Tibial nerve (tissue), 4 donors: ENCODE measurements at places on chromosomes 6 and 20.
A peak's percentile ranks its signal among the peaks of the same experiment; 100 is the strongest.

- no peak for DNase-seq
These were observed 28.1 kb downstream of the LMBRD1 start for GRCh38 chr6:69768664-69769063.

DNA sequence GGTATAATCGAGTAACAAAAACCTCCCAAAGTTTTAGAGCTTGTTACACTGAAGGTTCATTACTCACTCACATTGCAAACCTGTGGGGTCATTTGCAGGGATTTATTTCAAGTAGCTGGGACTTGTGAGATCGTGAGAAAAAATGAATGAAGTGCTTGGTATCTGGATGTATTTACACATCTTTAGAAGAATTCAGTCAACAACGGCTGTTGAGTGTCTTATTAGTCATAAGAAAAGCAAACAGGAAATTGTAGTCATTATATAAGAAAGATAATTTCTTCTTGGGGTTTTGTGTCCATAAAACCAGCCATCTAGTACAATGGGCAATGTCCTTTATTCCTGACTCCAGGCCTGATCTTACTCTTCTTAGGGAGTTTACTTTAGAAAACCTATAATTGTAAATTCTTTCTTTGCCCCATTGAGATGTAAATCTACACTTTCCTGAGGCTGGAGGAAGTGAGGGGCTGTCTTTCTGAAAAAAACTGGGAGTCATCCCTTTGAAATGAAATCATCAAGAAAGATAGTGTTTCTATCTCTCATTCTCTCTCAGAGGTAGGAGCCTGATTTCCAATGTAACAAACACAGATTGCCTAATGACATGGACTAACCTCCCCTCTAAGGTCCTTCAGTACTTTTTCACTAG lies 202.5 kb upstream of the ASCC3 start:
- DNase-seq = no peak

DNA sequence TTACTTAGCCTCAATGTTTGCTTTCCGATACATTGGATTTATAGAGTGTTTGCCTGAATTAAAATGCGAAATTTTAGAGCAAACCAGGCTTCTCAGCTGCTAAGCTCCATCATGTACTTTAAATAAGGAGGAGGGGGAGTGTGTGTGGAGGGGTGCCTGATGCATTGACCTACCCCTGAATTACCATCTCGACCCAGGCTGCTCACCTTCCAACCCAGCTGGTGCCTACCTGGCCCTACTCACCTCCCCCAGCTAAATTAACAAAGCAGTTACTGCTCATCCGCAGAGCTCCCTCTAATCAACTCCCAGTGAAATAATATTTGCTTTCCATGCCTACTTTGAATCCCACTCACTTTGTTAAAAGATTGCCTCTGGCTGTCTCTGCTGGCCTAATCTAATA lies 544.5 kb downstream of the MAFB start:
- no peak for DNase-seq

- no peak for DNase-seq
These were observed 100.2 kb upstream of the HMGN3 start for GRCh38 chr6:79334674-79335073.

DNA sequence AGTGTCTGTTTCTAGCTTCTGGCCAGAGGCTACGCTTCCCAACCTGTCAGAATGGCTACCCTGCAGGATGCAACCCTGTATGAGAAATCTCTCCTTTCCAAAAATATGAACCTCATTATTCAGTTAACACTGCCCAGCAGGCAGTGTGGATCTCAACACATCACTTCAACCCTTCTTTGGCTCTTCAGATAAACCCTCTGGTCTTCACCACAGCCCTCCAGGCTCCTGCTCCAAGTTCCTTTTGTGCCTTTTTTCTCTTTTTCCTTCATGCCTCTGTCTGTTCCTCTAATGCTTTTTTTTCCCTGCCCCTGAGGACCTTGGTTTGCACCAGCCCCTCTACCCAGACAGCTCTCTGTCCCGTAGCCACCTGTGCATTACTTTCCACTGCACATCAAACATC lies 207.4 kb downstream of the MYLK4 start:
- DNase-seq = no peak

GRCh38 chr6:86715676-86716075 lies 221.7 kb upstream of the HTR1E start:
- no peak for DNase-seq

DNA sequence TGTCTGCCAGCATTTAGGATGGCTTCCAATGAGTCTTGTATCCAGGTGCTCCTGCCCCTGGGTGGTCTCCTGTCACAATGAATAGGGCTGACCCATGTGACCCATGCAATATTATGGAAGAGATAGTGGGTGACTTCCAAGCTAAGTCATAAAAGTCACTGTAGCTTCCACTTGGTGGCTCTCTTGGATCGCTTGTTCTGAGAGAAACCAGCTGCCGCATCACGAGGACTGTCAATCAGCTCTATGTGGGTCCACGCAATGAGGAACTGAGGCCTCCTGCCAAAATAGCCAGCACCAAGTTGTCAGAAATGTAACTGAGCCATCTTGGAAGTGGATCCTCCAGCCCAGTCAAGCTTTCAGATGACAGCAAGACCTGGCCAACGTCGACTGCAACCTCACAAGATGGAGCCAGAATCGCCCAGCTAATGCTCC lies 14.9 kb upstream of the MATN4 start:
- peak; percentile 53 for DNase-seq

DNA sequence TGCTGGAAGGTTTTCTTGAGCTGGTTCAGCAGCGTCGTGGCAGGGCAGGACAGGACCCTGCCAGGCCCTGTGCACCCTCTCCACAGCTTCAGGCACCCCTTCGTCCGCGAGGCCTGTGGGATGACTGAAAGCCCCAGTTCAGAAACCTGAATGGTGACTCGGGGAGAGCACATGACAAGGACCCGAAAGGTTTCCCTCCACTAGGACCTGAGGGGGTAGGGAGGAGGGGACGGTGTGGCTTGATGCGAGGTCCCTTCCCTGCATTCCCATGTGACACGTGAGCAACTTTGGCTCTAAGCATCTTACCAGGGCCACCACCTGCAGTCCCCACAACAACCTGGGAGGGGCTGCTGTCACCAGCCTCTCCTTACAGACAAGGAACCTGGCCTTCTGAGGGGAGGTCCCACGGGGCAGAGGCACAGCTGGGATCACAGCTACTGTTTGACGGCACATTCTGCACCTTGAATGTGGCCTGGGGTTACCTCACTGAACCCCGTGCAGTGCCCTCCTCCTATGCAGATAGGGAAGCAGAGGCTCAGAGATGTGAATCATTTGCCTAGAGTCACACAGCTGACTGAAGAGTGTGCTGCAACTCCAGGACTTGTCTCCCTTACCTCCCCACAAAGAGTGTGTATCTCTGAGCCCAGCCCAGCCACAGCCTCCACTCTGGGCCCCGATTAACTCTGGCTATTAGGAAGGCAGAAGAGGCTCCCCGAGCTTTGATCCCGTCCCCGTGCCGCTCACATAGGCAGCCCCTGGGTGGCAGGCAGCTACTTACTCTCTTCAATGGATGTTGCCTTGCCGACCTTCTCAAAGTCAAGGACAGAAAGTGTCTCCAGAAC lies 84.6 kb downstream of the PTPN1 start:
- DNase-seq = no peak

GRCh38 chr20:1299522-1299921 lies 29.4 kb downstream of the SDCBP2 start:
- DNase-seq = no peak

GRCh38 chr20:36231331-36231730 lies 4.9 kb upstream of the AAR2 start:
- no peak for DNase-seq

- DNase-seq = no peak
These were observed 10.3 kb downstream of the MTO1 start for GRCh38 chr6:73471686-73472290.

DNA sequence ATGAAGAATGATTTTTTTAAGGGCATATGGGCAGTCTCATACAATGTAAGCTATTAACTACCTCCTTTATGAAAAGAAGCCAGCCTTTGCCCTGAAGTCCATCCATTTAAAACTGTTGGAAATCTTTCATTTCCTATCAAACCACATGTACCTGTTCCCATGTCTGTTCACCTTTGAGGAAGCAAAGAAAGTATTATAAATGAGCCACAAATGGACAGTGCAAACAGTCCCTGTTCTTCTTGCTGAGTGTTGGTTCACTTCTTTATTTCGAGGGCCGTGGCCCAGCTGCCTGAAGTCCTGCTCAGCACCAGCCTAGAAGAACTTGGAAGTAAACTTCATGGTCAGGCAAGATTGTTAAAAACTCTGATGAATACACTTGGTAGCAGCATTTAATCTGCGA lies 112.4 kb downstream of the TMEM242 start:
- DNase-seq = no peak

DNA sequence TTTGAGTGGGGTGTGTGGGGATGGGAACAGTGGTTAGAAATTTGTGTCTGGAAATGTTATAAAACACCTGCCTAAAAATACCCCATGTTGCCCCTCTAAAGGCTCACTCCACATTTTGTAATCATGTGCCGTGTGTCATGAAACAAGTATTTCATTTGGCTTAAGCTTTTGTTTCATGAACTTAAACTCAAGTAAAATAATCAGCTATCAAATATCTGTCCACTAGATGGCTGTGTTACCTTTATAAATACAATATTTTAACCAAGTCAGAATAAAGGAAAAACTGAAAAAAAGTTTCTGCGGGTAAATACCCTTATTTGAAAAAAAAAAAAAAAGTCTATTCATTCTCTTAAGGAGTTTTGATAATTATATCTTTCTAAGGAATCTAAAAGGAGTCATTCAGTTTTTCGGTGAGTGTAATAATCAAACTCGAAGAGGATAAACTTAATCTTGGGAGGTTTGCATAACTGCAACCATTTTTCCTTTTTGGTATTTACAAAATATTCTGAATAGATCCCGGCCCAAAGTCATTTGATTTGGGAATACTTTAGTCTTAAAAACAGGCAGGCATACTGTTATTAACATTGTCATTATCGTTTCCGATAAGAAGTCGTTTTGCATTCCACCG lies 29.9 kb upstream of the MTRF1L start:
- DNase-seq = no peak

DNA sequence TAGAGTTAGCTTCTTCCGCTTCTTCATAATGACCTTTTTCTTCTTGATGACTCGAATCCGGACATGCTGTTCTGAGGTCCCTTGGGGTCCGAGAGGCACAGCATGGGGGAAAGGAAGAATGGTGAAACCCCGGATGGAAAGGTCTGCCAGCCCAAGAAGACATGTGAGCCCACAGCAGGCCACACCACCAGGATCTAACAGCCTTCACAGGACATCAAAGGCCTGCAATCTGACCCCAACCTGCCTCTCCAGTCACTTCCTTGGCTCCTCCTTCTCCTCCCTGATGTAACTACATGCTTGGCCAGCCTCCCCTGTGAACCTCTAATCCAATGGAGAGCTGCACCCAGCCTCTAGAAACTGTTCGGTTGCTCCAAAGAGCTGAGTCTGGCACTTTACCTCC lies 1.6 kb downstream of the CPXM1 start:
- DNase-seq = no peak
